ENCODE measurements at places on chromosomes 11 and 22. TPM values are rescaled to one million over a fixed set of nuclear protein-coding genes. Genes with fewer than 3 reads are reported as not detected.

UCP2 gene
- total RNA-seq: 4.8 TPM

OR51B2 gene
- not detected for total RNA-seq

BACE1 gene
- 17.7 TPM for total RNA-seq

TNNI2 gene
- not detected for total RNA-seq

C22orf31 gene
- 0.17 TPM for total RNA-seq

LRRC74B gene
- total RNA-seq: not detected

FOLR1 gene
- not detected for total RNA-seq

RAB1B gene
- 43.7 TPM for total RNA-seq

MMP27 gene
- total RNA-seq: 0.17 TPM

VSIG10L2 gene
- total RNA-seq: not detected

SCUBE2 gene
- total RNA-seq: 1.8 TPM

MS4A7 gene
- not detected for total RNA-seq

ZNF280B gene
- 0.33 TPM for total RNA-seq

B3GAT1 gene
- total RNA-seq: under 0.01 TPM

FOLR3 gene
- total RNA-seq: 0.99 TPM

CFAP300 gene
- total RNA-seq: 7.9 TPM

KCNK4 gene
- total RNA-seq: not detected

Measured in fibroblast of lung (primary cell).